SK-N-SH treated with all-trans-retinoic acid at 6 μM for 48 hours (cell line): ENCODE measurements at places on chromosomes 11 and 22.

- no peak for ATAC-seq
These were observed 484.9 kb downstream of the MIAT start for GRCh38 chr22:27142286-27142685.

DNA sequence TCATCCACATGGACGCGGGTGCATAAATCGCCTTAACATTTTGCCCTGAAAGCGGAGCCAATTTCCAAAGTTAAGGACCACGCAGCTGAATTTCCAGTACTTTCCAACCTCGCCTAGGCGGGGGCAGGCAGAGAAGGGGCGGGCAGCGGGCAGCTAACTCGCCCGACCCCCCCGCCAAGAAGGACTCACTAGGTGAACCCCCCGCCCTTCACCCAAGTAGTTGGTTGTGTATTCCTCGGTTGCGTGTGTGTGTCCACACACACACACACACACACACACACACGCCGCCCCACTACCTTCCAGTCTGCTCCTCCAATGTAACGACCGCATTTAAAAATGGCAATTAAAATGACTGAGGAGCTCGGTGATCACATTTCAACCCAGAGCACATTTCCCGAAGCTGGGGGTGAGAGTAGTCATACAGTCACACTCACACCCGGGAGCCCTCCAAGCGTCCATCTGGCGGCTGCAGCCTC, 1.4 kb downstream of the TENM4 start:
- peak; percentile 10 for ATAC-seq

DNA sequence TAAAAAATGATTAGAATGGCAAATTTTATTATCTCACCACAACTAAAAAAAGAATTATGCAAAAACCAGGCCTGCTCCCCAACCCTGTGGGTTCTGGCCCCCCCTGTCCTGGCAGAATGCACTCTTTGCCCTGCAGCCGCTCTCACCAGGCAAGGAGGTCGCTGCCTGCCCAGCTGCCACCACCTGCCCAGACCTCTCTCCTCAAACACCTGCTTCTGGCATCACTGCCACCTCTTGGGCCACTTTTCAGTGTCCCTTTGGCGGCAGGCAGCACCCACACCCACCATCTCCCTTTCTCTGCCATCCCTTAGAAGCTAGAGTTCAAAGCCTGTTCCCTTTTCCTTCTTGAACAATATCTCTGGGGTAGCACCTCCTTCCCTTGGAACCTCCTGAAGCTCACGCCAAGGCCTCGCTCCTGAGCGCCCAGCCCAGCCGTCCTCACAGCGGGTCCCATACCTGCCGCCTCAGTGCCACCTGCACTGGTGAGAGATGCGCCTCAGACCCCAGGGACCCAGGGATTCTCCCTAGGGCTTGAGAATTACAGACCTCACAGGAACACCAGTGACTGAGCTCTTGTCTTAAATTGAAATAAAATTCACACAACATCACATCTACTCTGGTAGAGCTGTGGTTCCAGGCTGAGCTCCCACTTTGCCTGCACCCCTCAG, 44.6 kb downstream of the SGSM3 start:
- peak; percentile 36; the same call in 2 of the 3 replicates for ATAC-seq

- peak; percentile 85 for ATAC-seq
These were observed 16.4 kb upstream of the PAMR1 start for GRCh38 chr11:35541621-35542375.

- no peak for ATAC-seq
These were observed 45.7 kb downstream of the KCNQ1OT1 start for GRCh38 chr11:2653930-2654739.
